ENCODE measurements at places on chromosomes 2 and 18.

- DNase-seq = no peak
Measured at GRCh38 chr18:4357579-4357978, 97.5 kb downstream of the DLGAP1 start.

DNA sequence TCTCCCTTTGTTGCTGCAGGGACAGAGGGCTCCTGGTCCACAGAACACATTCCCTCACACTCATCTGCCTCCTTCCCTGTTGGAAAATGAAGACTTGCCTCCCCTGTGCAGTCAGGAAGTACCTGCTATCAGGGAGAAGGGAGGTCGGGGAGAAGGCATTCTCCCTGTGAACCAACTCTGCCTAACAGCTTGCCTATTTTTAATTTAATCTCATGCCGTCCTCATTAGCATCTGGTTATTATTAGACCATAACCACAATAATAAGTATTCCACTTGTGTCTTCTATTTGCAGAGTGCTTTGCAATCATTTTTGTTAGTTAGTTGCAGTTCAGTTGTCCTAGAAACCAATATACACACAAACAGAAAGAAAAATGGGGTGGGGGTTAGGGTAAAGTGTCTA lies 232.6 kb upstream of the SKOR2 start:
- no peak for DNase-seq

- DNase-seq = no peak
Measured at GRCh38 chr2:152858594-152859265, 140.3 kb downstream of the ARL6IP6 start.

- DNase-seq = no peak
Measured at GRCh38 chr2:19942199-19942598, 40.4 kb upstream of the TTC32 start.

DNA sequence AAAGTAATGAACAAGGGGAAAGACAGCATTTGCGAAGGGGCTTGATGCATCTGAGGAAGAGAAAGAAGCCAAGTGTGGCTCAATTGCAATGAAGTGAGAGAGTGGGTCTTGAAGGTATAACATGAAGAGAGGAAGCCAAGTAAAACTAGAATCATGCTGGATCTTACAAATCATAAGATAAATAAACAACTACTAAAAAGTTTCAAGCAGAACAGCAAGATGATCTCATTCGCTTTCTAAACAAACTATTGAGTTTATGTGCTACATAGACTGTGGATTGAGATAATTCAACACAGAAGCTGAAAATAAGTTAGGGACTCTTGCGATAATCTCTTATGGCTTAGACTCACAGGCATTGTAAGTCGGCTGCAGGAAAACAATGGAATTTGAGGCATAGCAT lies 1310.5 kb upstream of the NRXN1 start:
- DNase-seq = no peak

DNA sequence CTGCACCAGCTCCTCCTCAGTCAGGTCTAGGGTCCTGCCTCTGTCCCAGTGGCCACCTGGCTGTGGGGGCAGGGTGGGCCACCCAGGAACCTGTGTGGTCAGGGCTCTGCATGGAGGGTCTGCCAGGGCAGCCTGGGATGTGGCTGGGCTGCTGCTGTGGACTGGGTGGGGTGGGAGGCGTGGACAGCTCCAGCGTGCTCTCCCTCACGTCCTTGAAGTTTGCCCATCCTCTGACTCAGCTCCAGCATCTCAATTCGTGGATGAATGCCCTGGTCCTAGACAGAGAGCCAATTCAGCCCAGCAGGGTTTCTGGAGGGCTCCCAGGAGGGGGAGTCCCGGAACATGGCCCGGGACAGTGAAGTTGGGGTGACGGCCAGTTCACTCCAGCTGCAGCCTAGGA lies 64.3 kb upstream of the EPAS1 start:
- DNase-seq = no peak

DNA sequence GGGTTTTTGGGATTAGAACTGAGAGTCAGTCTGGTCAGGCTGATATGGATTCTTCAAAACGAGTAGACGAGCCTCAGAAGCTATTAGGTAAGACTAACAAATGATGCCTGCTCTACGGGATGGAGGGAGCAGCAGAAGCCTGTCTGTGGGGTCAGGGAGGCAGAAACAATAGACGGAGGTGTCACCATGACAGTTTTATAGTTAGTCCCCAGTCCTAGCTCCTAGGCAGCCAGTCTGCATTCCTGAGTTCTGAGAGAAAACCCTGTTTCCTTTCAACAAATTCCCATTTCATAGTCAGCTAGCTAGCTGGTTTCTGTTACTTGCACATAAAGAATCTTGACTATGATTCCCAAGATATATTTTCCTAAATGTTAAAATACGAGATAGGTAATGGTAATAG lies 542.1 kb downstream of the PID1 start:
- no peak for DNase-seq

- no peak for DNase-seq
Measured at GRCh38 chr2:138730497-138731030, 49.6 kb downstream of the NXPH2 start.
